ENCODE measurements at places on chromosomes 7 and 10. TPM values are rescaled to one million over a fixed set of nuclear protein-coding genes. Genes with fewer than 3 reads are reported as not detected.

Gene LRRTM3
- not detected for total RNA-seq

GRCh38 chr7:2805213-2805944, 38.7 kb downstream of the GNA12 start:
- peaks cover 15% of the 10 kb centered on the region for H3K4me1 ChIP-seq
- no peak overlapping the region for H3K27ac ChIP-seq
- no peaks in the 10 kb centered on the region for H3K27me3 ChIP-seq
- H3K36me3 ChIP-seq = no peaks in the 10 kb centered on the region
- H3K4me3 ChIP-seq = no peak overlapping the region
- DNase-seq = no peak

GRCh38 chr7:97971120-97971989, 18.6 kb downstream of the OCM2 start:
- H3K4me1 ChIP-seq = peaks cover 15% of the 10 kb centered on the region
- H3K4me3 ChIP-seq = peak overlapping the region; percentile 98
- H3K27me3 ChIP-seq = no peaks in the 10 kb centered on the region
- H3K27ac ChIP-seq = peak overlapping the region; percentile 94

Gene ZNF316
- total RNA-seq = 39.8 TPM

GRCh38 chr7:78636727-78637126, 816.7 kb downstream of the MAGI2 start:
- H3K4me1 ChIP-seq = no peaks in the 10 kb centered on the region
- no peak overlapping the region for H3K4me3 ChIP-seq
- DNase-seq = no peak
- H3K27me3 ChIP-seq = no peaks in the 10 kb centered on the region

- H3K4me1 ChIP-seq = no peaks in the 10 kb centered on the region
- H3K36me3 ChIP-seq = no peaks in the 10 kb centered on the region
- no peak for DNase-seq
- no peak overlapping the region for H3K4me3 ChIP-seq
These were observed 78.0 kb downstream of the XPNPEP1 start for GRCh38 chr10:109845308-109845707.

DNA sequence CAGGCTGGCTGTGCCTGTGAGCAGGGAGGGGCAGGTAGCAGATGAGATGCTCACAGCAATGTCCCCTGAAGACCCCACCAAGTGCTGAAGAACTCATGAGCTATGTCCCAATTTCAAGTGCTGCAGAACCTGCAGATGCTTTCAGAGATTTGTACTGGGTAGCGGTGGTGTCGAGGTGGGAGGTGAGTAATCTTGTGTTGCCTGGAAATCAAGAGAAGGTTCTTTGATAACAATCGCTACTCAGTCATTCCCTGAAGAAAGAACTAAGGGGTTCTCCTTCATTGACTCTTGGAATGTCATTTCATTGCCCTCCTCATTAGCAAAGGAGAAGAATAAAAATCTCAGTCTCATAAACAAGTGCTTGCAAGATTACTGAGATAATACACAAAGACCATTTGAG, 246.4 kb downstream of the EMX2 start:
- H3K4me3 ChIP-seq = no peak overlapping the region
- H3K36me3 ChIP-seq = no peaks in the 10 kb centered on the region
- H3K27me3 ChIP-seq = peaks cover 8% of the 10 kb centered on the region
- no peaks in the 10 kb centered on the region for H3K4me1 ChIP-seq
- no peak overlapping the region for H3K27ac ChIP-seq

GRCh38 chr7:76185187-76185896, 16.4 kb upstream of the SRRM3 start:
- no peak overlapping the region for H3K4me3 ChIP-seq
- DNase-seq = no peak
- H3K27me3 ChIP-seq = peaks cover 2% of the 10 kb centered on the region
- no peaks in the 10 kb centered on the region for H3K36me3 ChIP-seq
- H3K4me1 ChIP-seq = no peaks in the 10 kb centered on the region

DNA sequence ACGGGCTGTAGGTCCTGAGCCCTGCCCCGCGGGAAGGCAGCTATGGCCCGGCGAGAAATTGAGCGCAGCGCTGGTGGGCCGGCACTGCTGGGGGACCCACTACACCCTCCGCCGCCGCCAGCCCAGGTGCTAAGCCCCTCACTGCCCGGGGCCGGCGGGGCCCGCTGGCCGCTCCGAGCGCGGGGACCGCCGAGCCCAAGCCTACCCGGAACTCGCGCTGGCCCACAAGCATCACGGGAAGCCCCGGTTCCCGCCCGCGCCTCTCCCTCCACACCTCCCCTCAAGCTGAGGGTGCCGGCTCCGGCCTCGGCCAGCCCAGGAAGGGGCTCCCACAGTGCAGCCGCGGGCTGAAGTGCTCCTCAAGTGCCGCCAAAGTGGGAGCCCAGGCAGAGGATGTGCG, 5.5 kb upstream of the CACUL1 start:
- H3K27ac ChIP-seq = no peak overlapping the region
- no peak for DNase-seq
- H3K4me1 ChIP-seq = peaks cover 1% of the 10 kb centered on the region
- no peaks in the 10 kb centered on the region for H3K36me3 ChIP-seq
- H3K4me3 ChIP-seq = no peak overlapping the region

- no peak overlapping the region for H3K27ac ChIP-seq
- H3K4me1 ChIP-seq = no peaks in the 10 kb centered on the region
- peaks cover 19% of the 10 kb centered on the region for H3K27me3 ChIP-seq
These were observed 16.4 kb upstream of the ABCA13 start for GRCh38 chr7:48154792-48155413.

DNA sequence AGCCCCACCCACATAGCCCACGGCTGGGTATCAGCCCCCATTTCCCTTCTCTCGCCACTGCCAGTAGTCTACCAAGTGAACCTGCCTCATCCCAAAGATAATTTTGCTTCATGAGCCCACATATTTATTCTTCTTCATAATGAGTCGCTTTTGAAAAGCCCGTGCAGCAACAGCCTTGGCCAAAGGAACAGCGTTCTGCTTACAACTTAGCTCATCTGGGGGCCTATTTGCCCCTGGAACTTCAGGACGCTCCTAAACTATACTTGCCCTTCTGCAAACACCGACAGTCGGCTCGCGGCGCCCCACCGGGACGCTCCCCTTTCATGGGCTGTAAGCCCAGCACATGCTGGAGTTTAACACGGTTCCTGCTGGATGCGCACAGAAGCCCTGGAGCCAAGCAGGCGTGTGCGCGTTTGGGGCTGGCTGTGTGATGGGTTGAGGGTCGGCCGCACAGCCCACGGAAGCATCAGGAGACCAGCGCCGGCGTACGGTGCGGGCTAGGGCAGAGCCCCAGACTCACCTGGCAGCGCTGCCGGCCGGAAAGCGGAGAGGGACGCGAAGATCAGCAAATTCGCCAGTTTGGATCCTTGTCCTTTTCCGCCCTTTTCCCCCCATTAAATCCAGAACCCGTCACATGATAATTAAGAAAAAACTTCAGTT, 370 bp downstream of the TMEM60 start:
- peak overlapping the region; percentile 93 for H3K27ac ChIP-seq
- no peak for DNase-seq
- H3K36me3 ChIP-seq = no peaks in the 10 kb centered on the region
- peaks cover 38% of the 10 kb centered on the region for H3K4me1 ChIP-seq
- peak overlapping the region; percentile 92 for H3K4me3 ChIP-seq

Gene CNPY1
- not detected for total RNA-seq

DNA sequence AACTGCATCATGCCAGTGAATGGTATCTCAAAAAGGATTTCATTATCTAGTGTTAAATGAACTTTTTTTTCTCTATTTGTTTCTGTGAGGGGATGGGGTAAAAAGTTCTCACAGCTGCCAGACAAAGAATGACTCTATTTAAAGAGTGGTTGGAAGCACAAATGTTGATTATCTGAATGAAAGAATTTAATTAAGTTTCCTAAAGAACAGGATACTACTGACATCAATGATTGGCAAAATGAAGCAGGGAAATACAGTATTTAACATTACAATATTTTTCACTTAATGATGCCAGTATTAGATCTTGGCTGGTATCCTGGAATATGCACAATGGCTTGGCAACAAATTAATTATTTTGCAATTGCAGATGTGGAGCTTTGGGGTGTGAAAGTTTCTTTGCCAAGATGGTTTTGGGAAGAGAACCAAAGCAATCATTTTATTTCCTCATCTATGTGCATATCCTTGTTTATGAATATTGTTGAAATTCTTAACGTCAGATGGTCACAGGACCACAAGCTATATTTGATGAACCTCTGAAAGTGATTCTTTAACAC, 336.8 kb downstream of the ARL4A start:
- no peak overlapping the region for H3K27ac ChIP-seq
- no peak overlapping the region for H3K4me3 ChIP-seq
- H3K36me3 ChIP-seq = no peaks in the 10 kb centered on the region
- H3K4me1 ChIP-seq = no peaks in the 10 kb centered on the region

GRCh38 chr7:132815696-132816311, 239.5 kb upstream of the PLXNA4 start:
- H3K27ac ChIP-seq = no peak overlapping the region
- no peak for DNase-seq
- no peak overlapping the region for H3K4me3 ChIP-seq
- H3K36me3 ChIP-seq = peaks cover 19% of the 10 kb centered on the region
- H3K27me3 ChIP-seq = no peaks in the 10 kb centered on the region
- H3K4me1 ChIP-seq = peaks cover 11% of the 10 kb centered on the region

Gene AOAH
- 136 TPM for total RNA-seq

- peaks cover 72% of the 10 kb centered on the region for H3K4me1 ChIP-seq
- peaks cover 58% of the 10 kb centered on the region for H3K36me3 ChIP-seq
- peak; percentile 77 for DNase-seq
- no peaks in the 10 kb centered on the region for H3K27me3 ChIP-seq
- H3K27ac ChIP-seq = peak overlapping the region; percentile 44
These were observed 30.3 kb downstream of the PIK3CG start for GRCh38 chr7:106895246-106895864.

Gene VGF
- total RNA-seq = 0.31 TPM

DNA sequence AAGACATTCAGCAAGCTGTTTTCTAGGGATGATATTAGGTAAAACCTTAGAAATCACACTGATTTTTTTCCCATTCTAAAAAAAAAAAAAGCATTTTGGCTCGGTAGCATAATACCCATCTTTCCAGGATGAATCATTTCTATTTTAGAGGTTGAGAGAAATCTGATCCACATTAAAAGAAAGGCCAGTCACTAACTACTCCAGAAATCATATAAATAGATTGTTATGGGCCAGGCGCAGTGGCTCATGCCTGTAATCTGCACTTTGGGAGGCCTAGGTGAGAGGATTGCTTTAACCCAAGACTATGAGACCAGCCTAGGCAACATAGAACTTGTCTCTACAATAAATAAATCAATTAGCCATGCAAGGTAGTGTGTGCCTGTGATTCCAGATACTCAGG, 164.3 kb downstream of the BAMBI start:
- no peaks in the 10 kb centered on the region for H3K36me3 ChIP-seq
- H3K4me3 ChIP-seq = no peak overlapping the region
- H3K27me3 ChIP-seq = peaks cover 14% of the 10 kb centered on the region
- no peak overlapping the region for H3K27ac ChIP-seq

DNA sequence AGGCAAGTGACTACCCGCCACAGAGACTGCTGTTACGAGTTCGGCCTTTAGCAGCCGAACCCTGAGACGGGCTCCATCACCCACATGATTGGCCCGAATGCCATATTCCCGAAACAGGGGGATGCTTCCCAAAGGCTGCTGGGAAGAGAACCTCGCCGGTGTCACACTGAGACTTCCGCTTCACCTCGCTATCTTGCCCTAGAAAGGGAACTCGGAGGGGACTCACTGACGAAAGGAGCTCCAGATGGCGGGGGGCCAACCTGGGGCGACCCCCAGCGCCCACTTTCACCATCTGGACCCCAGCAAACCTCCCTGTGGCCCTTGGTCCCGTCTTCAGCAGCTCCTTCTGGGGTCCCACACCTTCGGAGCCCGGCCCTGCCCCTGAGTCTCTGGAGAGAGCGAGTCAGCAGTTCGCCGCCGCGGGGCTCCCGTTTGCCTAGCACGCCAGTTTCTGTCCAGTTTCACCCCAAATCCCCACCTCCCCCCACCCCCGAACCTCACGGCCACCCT, 529 bp downstream of the HPS1 start:
- H3K36me3 ChIP-seq = peaks cover 23% of the 10 kb centered on the region
- H3K27me3 ChIP-seq = peaks cover 10% of the 10 kb centered on the region
- peak overlapping the region; percentile 57 for H3K27ac ChIP-seq
- H3K4me3 ChIP-seq = peak overlapping the region; percentile 89
- no peak for DNase-seq

DNA sequence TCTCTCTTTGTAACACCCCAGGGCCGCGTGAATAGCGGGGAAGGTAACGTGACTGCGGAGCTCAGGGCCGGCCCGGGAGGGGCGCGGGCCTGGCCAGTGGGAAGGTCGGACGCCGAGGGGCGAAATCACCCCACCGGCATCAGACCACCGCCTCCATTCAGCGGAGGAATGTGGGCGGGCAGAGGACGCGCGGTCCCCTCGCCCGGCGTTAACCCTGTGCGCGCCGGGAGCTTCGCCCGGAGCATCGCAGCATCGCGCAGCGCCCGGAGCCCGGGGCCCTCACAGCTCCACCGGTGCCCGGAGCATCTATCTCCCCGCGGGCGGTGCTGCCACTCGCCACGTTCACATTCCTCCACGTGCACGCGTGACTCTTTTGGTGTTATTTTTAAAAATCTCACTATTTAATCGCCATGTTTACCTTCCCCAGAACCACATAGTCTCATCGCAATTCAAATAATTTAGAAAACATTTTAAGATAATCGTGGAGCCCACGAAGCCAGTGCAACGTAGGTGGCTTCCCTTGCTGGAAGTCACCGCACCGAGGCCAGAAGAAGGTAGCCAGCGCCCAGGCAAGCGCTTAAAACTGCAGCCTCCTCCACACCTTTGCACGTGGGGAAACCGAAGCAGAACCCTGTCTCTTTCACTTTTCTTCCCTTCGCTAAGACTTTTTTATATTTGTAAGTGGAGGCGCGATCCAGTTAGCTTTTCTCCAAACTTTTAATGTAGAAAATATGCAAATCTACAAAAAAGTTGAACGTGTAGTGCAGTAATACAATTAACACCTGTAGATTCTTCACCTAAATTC, 21.8 kb downstream of the FGFBP3 start:
- H3K4me3 ChIP-seq = peak overlapping the region; percentile 97
- peaks cover 21% of the 10 kb centered on the region for H3K27me3 ChIP-seq
- H3K4me1 ChIP-seq = peaks cover 8% of the 10 kb centered on the region
- peak overlapping the region; percentile 52 for H3K27ac ChIP-seq
- H3K36me3 ChIP-seq = peaks cover 6% of the 10 kb centered on the region

DNA sequence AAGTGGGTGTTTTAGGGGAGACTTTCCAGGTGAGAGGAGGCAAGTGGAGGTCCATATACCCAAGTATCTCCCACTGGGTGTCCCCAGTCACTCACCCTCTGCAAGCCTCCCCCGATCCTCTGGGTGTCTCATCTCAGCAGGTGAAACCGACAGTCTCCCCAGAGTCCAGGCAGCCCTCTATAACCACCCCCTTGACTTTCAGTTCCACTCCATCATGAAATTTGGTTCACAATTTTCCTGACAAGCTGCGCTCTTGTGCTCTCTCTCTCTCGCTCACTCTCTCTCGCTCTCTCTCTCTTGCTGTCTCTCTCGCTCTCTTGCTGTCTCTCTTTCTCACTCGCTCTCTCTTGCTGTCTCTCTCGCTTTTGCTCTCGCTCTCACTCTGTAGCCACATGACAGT, 8.1 kb upstream of the RABGEF1 start:
- H3K36me3 ChIP-seq = peaks cover 13% of the 10 kb centered on the region
- H3K4me1 ChIP-seq = peaks cover 15% of the 10 kb centered on the region
- no peak overlapping the region for H3K27ac ChIP-seq
- H3K4me3 ChIP-seq = no peak overlapping the region
- no peaks in the 10 kb centered on the region for H3K27me3 ChIP-seq

- no peaks in the 10 kb centered on the region for H3K4me1 ChIP-seq
- DNase-seq = peak; percentile 45
- peaks cover 5% of the 10 kb centered on the region for H3K27me3 ChIP-seq
- H3K36me3 ChIP-seq = no peaks in the 10 kb centered on the region
These were observed 103.5 kb downstream of the MICALL2 start for GRCh38 chr7:1355568-1356340.

- H3K4me1 ChIP-seq = peaks cover 4% of the 10 kb centered on the region
- no peaks in the 10 kb centered on the region for H3K27me3 ChIP-seq
These were observed 24.8 kb downstream of the ARHGAP19 start for GRCh38 chr10:97267671-97268070.

Measured in natural killer cell treated with Interleukin-12 subunit alpha and Interleukin-12 subunit beta and Interleukin-15 and Interleukin-18, amount 100 ng/mL, for 72 hours (primary cell).